ENCODE measurements at places on chromosomes 5 and 9. TPM values are rescaled to one million over a fixed set of nuclear protein-coding genes. Genes with fewer than 3 reads are reported as not detected.

The C9orf72 gene
- 70.9 TPM for total RNA-seq

The RBM22 gene
- total RNA-seq = 51.5 TPM

The TNC gene
- 44.4 TPM for total RNA-seq

The IL13 gene
- total RNA-seq = not detected

The PDZD2 gene
- 50.7 TPM for total RNA-seq

The TLR4 gene
- 12.6 TPM for total RNA-seq

The ACSL6 gene
- total RNA-seq = 73.4 TPM

The C5orf34 gene
- 4.4 TPM for total RNA-seq

The IGIP gene
- 14.5 TPM for total RNA-seq

The LRRC70 gene
- total RNA-seq = 13.7 TPM

The LIFR gene
- total RNA-seq = 60.8 TPM

The CNTFR gene
- total RNA-seq = 23.9 TPM

The PCDHGA10 gene
- total RNA-seq = 15.6 TPM

The PPP3R2 gene
- 0.82 TPM for total RNA-seq

The KIF24 gene
- 4.3 TPM for total RNA-seq

The TNIP1 gene
- total RNA-seq = 66.5 TPM

The MEGF10 gene
- 32.7 TPM for total RNA-seq

The SPINK13 gene
- total RNA-seq = not detected

The CYSRT1 gene
- 0.60 TPM for total RNA-seq

The LCN12 gene
- total RNA-seq = 2.9 TPM

The ISL1 gene
- total RNA-seq = 29.4 TPM

The CEP72 gene
- total RNA-seq = 9.2 TPM

The ZNF454 gene
- total RNA-seq = 21.7 TPM

The CDKN2B gene
- total RNA-seq = 6.2 TPM

The SLC6A7 gene
- 0.11 TPM for total RNA-seq

The P4HA2 gene
- total RNA-seq = 61.8 TPM

The TMC1 gene
- total RNA-seq = 0.27 TPM

The PLPP7 gene
- 15.3 TPM for total RNA-seq

The CTNNAL1 gene
- total RNA-seq = 65.6 TPM

The ST8SIA4 gene
- total RNA-seq = 16.4 TPM

The BTNL3 gene
- total RNA-seq = not detected

The TEX53 gene
- total RNA-seq = not detected

The TCF7 gene
- total RNA-seq = 5.4 TPM

The C9 gene
- total RNA-seq = not detected

The PCSK5 gene
- total RNA-seq = 37.7 TPM

The AJM1 gene
- 2.0 TPM for total RNA-seq

The IFNA13 gene
- not detected for total RNA-seq

The PTPN3 gene
- 5.6 TPM for total RNA-seq

The RELL2 gene
- total RNA-seq = 4.0 TPM

The CDC25C gene
- 3.8 TPM for total RNA-seq

The SLIT3 gene
- total RNA-seq = 32.4 TPM

The PCDHGC4 gene
- 25.1 TPM for total RNA-seq

The ARL15 gene
- total RNA-seq = 89.1 TPM

The MRPS27 gene
- 56.4 TPM for total RNA-seq

All from camera-type eye (tissue), 1 donor.